KG1 (cell line): ENCODE measurements at places on chromosomes 11 and 22.

- no peak for DNase-seq
Measured at GRCh38 chr11:66950112-66950535, 8.1 kb downstream of the PC start.

DNA sequence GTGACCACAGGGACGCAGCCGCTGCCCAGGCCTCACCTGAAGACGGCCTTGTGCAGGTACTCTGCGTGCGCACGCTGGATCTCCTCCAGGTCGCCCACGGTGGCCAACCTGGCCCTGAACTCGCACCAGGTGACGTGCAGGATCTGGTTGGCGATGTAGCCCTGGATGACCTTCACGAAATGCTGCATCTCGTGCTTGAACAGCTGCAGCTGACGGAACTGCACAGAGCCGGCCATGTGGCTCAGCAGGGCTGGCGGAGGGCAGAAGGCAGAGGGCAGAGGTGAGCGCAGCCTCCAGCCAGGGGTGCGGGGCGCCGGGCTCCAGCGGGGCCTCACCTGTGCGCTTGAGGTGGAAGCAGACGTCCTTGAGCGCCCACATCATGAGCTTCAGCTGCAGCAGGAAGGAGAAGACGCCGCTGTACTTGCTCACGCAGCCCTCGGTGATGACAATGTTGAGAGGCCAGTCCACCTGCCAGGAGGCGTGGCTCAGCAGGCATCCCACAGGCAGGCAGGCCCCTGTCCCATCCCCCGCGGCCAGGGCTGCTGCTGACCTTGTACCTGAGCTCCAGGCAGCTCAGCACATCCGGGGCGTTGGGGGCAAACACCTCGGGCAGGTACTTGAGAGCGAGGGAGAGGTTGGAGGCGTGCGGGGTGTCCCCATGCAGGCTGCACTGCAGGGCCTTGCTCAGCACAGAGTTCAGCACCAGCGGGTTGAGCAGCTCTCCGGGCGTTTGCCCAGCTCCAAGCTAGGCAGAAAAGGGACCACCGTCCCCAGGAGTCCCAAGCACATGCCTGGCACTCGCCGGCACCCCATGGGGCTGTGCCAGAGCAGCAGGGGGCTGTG, 17.6 kb downstream of the SELENOO start:
- DNase-seq, result no peak

DNA sequence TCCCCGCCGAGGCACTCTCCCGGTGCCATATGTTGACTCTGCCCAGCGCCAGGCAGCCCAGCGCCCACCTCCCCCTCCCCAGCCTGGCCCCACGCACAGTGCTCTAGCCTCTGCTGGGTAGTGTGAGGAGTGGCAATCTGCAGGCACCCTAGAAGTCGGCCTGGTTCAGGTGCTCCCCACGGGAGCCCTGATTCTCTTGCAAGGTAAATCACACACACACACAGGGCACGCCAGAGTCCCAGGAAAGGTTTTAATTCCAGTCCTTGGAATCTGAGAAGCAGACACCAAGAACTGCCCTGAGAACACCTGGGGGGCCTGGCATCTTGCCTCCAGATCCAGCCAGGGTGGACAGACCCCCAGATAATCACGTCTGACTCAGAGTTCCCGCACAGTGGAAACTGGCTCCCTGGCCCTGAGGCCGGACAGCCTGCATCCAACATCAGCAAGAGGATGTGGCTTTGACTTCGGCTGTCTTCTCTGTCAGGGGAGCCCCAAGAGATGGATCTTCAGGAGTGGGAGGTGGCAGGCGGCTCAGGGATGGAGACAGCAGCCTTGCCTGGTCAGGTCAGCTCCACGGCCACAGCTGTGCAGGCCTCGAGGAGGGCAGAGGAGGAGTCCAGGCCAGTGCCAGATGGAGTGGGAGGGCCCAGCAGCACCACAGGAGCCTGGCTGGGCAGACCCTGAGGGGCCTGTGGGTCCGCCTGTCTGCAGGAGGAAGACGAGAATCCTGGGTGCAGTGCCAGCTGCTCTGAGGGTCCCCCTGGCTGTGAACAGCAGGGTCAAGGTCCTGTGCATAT, 1.1 kb upstream of the RIN1 start:
- DNase-seq, result no peak

- DNase-seq, result no peak
Measured at GRCh38 chr22:49426098-49426497, 401.6 kb downstream of the BRD1 start.

- DNase-seq, result no peak
Measured at GRCh38 chr11:21588754-21589153, 604.1 kb upstream of the ANO5 start.

- DNase-seq, result no peak
Measured at GRCh38 chr22:26226538-26227297, 57.5 kb downstream of the SEZ6L start.

DNA sequence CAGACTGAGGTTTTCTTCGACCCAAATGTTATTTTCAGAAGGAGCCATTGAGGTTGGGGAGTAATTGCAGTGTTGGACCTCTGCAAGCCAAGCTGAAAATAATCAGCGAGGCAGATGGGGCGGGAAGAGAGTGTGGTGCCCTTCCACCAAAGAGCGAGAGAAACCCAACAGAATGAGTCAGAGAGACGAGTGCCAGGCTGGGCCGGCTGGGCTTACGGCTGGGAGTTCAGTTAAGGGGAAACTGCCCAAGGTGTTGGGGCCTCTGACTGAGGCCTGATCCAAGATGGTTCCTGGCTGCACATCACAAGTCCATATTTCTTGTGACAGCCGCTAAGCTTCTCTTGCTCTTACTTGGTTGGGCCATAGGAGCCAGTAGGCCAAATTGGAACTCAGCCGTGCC, 30.4 kb upstream of the CREB3L1 start:
- DNase-seq, result no peak

GRCh38 chr11:72613450-72613849, 60.8 kb downstream of the PDE2A start:
- no peak for DNase-seq
